ENCODE measurements at places on chromosomes 16 and 17. TPM values are rescaled to one million over a fixed set of nuclear protein-coding genes. Genes with fewer than 3 reads are reported as not detected.

NPIPB6 gene
- total RNA-seq: 6.9 TPM

CACNG3 gene
- not detected for total RNA-seq

PPP1R27 gene
- total RNA-seq: not detected

DNA sequence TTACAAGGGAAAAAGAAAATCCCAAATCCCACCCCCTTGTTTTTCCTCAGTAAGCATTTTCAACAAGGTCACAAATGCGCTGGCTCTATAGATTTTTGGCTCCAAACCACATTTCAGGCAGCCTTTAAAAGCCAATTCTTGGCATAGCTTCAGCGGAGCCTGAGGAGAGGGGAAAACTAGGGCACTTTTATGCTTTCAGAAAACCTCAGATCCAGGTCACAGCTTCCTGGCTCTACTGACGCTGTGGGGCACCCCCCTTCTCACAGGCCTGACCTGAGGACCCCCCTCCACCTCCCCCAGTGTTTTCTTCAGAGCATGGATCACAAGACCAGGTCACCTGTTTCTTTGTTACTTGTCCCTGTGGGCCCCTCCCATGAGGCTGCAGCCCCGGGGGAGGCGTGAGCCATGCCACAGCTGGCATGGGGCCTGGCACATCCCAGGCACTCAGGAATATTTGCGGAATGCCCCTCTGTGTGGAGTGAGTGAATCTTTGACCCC, 30.1 kb upstream of the MTSS2 start:
- DNase-seq: no peak

DNA sequence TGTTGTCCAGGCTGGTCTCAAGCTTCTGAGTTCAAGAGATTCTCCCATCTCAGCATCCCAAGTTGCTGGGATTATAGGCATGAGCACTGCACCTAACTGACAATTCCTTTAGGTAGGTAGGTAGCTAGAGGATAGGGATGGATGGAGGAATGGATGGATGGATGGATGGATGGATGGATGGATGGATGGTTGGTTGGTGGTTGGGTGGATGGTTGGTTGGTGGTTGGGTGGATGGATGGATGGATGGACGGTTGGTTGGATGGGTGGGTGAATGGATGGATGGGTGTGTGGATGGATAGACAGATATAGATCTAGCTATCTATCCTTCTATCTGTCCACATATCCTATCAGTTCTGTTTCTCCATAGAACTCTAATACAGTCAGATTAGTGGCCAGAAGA, 19.3 kb upstream of the ADCY9 start:
- no peak for DNase-seq

GRCh38 chr17:82568997-82569393, 49.5 kb downstream of the FOXK2 start:
- no peak for DNase-seq

ADCY9 gene
- 6.2 TPM for total RNA-seq

DNA sequence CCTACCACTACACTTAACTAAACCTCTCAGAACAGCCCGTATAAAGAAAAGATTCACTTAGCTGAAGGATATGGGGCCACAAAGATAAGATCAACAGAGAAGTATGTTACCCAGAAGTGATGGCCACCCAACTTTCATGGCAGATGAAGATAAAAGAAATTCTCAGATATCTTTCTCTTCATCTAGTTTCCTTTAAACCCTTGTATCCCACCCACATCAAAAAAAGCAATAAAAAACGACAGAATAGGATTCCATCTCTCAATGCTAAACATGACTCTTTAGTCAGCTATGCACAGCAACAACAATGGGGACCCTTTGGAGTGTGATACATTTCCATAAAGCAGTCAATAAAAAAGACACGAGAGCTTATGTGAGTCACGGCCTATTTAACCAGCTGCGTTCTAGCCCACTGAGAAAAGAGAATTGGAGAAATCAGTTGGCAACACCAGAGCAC, 86.6 kb downstream of the SNX11 start:
- peak; percentile 49 for DNase-seq

CD300LB gene
- not detected for total RNA-seq

SLC7A5 gene
- 18.0 TPM for total RNA-seq

DNA sequence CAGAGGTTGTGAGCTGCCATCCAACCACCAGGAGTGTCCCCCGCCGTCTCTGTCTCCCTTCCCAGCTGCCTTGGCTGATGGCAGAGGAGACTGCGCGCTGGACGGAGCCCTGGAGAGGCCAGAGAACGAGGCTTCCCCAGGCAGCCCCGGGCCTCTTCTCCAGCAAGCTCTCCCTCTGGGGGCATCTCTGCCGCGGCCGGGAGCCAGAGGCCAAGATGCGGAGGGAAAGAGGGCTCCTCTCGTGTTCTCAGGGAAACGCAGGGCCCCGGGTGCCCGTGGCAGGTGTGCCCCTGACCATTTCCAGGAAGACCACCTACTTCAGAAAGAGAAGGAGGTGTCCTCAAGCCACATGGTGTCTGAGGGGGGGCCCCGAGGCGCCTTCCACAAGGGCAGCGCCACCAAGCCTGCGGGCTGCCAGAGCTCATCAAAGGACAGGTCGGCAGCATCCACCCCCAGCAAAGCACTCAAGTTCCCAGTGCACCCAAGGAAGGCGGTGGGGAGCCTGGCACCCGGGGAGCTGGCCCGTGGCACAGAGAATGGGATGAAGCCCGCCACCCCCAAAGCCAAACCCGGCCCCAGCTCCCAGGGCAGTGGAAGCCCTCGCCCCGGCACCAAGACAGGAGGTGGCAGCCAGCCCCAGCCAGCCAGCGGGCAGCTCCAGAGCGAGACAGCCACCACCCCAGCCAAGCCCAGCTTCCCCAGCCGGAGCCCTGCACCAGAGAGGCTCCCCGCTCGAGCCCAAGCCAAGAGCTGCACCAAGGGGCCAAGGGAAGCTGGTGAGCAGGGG, 14.8 kb upstream of the ZFPM1 start:
- no peak for DNase-seq

DNA sequence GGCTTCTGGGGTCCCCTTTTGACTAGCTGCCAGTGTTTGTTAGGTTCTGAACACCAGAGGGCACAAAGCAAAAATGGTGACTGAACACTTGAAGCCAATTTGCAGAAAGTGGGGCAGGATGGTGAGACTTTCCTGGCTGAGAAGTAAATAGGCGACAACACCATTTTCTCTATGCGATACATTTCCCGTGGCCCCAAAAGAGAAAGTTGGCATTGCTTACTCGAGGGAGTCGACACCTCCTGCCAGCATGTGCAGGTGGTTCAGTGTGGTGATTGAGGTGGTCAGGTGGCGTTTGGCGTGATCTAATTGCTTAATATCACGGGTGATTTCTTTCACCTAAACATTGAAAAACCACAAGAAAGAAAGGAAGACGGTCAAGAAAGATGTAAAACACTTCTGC, 59.0 kb downstream of the VPS53 start:
- no peak for DNase-seq

CLEC3A gene
- total RNA-seq: not detected

GRCh38 chr16:11495066-11495407, 91.7 kb downstream of the LITAF start:
- DNase-seq: no peak

PYY gene
- not detected for total RNA-seq

DNA sequence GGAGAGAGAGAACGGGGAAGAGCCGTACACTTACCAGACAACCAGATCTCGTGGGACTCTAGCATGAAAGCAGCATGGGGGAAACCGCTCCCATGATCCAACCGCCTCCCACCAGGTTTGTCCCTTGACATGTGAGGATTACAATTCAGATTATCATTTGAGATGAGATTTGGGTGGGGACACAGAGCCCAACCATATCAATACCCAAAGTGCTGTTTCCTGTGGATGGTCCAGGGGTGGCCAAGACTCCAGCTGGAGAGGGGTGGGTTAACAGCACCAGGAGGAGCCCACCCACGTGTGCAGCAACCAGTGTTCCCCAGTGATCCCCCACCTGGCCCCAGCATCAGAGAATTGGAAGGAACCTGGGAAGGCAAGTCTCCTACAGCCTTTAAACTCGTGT, 50.2 kb upstream of the CMIP start:
- no peak for DNase-seq

RNF43 gene
- 1.2 TPM for total RNA-seq

GRCh38 chr17:73139296-73139695, 25.5 kb upstream of the SSTR2 start:
- no peak for DNase-seq

DNA sequence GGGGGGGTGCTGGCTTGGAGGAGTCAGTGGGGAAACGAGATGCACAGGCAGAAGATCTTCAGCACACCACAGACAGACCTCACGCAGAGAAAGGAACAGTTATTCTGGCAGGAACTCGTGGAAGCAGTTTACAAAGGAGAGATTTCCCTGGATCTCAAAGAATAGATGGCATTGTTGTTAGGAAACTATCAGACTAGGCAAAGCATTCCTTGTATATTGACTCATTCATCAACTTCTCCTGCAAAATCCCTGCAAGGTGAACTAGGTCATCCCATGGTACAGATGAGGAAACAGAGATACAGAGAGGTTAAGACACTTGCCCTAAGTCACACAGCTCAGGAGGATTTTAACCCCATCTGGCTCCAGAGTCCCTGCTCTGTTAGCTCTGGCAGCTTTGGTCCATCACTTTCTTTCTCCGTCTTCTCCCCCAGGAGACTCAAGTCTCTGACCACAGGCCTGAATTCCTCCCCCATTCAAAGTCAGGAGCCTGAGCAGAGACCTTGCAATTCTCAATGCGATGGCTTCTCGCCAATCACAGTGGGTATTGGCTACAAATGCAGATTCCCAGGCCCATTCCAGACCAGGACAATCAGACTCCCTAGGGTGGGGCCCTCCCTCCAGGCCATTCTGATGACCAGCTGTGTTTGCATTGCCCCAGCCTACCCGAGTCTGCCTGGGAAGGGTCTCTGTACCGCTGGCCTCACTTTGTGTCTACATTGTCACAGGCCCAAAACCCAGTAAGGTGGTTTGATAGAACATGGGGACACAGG, 56.4 kb downstream of the LITAF start:
- no peak for DNase-seq

CHST5 gene
- total RNA-seq: not detected

- no peak for DNase-seq
Measured at GRCh38 chr16:83774066-83774465, 33.7 kb upstream of the HSBP1 start.

DNA sequence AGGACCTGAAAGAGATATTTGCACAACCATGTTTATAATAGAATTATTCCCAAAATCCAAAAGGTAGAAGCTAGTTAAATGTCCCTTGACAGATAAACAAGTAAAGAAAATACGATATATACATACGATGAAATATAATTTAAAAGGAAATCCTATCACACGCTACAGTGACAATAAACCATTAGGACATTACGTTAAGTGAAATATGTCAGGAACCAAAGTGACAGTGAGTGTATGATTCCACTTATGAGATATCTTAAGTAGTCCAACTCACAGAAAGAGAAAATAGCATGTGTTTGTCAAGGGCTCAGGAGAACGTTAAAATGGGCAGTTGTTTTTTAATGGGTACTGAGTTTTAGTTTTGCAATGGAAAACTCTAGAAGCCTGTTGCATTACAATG, 212.7 kb upstream of the PMFBP1 start:
- DNase-seq: no peak

VMP1 gene
- total RNA-seq: 65.1 TPM

DNA sequence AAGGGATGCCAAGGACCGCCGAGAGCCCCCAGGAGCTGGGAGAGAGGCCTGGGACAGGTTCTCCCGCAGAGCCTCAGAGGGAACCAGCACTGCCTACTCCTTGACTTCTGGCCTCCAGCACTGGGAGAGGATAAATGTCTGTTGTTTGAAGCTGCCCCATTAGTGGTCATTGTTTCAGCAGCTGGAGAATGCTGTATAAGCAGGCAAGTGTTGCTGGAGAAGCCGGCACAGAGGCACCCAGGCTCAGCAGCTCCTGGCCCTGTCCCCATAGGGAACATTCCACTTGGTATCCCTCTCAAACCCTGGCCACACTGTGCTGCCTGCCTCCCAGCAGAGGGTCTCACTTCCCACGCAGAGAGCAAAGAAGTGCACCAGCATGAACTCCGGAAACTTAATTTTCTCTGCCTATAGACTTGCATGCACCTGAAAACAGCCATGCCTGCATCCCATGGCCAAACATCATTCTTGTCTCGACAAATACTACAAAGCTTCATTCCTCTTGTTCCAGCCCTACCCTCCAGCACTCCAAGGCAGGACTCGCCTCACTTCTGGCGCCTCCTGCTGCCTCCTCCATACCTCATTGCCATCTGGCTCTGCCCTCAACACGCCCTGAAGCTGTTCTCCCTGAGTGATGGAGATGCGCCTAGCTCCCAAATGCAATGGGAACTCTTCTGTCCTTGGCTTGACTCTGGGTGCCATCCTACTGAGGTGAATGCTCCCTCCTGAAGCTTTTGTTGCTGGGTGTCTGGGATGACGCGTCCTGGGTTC, 88.1 kb downstream of the DNAH17 start:
- DNase-seq: no peak

GRCh38 chr17:9537177-9537776, 38.3 kb downstream of the STX8 start:
- no peak for DNase-seq

CCDC43 gene
- 20.2 TPM for total RNA-seq

GRCh38 chr17:77151186-77151585, 10.4 kb downstream of the SEC14L1 start:
- no peak for DNase-seq
